ENCODE measurements at places on chromosomes 4 and X.

GRCh38 chrX:151082077-151082948, 94.1 kb upstream of the GPR50 start:
- DNase-seq: peak; percentile 47

GRCh38 chrX:122464341-122464740, 719.7 kb upstream of the GRIA3 start:
- no peak for DNase-seq

DNA sequence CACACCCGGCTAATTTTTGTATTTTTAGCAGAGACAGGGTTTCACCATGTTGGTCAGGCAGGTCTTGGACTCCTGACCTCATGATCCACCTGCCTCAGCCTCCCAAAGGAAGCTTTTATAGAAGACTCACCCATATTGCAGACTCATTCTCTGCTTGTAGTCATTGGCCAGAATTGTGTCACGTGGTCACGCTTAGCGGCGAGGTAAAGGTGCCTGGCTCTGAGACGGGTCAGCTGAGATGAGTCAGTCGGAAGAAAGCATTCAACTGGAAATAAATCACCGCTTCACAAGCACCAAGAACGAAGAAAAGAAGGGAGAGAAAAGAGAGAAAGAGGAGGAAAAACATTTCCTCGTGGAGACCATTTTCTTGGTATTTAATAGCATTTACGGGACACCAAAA, 218.8 kb upstream of the NOCT start:
- no peak for DNase-seq

- peak; percentile 32 for DNase-seq
These were observed 733.7 kb upstream of the PABPC4L start for GRCh38 chr4:134935320-134935719.

- DNase-seq: peak; percentile 81
These were observed 79.2 kb downstream of the TMEM164 start for GRCh38 chrX:110082161-110082560.
